Right renal pelvis (tissue), 4 donors: ENCODE measurements at places on chromosomes 2 and 18.

- DNase-seq: no peak
These were observed 43.3 kb downstream of the TMEM200C start for GRCh38 chr18:5851998-5852397.

- DNase-seq: no peak
These were observed 38.2 kb downstream of the GPD2 start for GRCh38 chr2:156474401-156474800.

- no peak for DNase-seq
These were observed 81.0 kb upstream of the TMEM17 start for GRCh38 chr2:62586981-62587380.

DNA sequence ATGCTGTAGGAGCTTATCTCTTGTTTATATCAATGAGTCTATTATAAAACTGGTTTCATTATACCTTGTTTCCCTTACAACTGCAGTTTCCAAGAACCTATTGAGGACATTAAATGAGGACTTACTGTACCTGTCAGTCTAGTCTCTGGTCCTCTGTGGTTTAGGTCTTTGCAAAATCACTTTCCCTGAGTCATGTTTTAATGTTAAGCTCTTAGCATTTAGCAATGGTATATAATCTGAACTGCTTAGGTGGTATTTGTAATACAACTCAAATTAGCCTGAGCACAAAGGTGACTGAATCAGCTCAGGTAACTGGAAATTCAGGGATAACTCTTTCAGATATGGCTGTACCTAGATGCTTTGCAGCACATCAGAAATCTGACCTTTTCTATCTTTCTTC, 418.3 kb upstream of the SPRED2 start:
- DNase-seq: no peak

DNA sequence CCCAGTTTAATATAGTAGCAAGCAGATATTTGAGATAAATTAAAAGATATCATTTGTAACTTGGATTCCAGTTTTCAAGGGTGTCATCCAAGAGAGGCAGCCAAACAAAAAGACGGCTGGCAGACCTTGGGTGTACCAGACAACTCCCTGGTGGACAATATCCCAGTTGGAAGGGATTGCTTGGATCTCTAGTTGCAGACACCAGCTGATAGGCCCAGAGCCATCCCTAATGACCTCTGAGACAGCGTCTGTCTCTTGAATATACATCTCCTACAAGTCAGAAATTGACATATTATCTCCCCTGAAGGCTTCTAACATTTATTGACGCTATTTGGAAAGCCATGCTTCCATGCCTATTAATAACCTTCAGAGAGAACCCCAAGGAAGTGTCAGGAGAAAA, 67.7 kb downstream of the ACVR1 start:
- no peak for DNase-seq
